Fibroblast of pulmonary artery (primary cell): ENCODE measurements at places on chromosomes 3 and 15.

- no peak for DNase-seq
These were observed 894.0 kb downstream of the NTRK3 start for GRCh38 chr15:87362531-87362930.

DNA sequence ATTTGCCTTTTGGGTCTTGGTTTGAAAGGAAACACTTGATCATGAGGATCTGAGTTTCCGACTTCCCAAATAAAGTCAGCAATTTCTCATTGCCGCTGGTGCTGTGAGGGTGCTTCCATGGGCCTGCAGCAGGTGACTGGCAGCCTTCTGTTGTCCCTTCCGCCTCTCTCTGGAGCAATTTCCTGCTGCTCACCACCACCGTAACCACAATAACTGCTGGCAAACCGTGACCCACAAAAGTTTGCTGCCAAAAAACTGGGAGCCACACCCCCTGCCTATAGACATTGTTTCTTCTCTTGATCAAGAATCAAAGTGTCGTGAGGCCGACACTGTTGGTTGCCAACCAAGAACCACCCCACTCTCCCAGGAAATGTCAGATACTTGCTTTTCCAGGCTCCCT is 164.0 kb downstream of the NR2F2 start:
- no peak for DNase-seq

DNA sequence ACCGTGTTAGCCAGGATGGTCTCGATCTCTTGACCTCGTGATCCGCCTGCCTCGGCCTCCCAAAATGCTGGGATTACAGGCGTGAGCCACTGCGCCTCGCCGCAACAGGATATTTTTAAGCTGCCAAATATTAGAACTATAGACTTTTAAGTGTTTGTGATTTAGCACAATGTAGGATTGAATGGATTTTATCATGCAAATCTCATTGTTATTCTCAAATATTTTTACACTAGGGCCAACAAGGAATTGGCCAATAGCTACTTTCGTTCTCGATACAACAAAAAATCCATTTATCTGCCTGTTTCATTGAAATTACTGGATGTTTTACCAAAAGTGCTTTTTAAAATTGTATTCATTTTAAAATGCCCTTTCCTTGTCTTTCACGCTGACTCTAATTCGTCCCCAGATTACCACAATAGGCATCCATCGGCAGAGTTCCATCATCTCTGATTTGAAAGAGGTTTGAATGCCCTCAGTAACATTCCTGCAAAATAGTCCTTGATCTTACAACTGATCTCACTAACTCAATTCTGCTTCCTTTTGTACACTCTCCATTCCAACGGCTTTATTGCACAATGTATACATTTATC is 99.6 kb upstream of the ROBO2 start:
- DNase-seq, result no peak

GRCh38 chr15:30906366-30906765 is 2.7 kb downstream of the FAN1 start:
- DNase-seq, result no peak

GRCh38 chr3:64186667-64187064 is 38.6 kb downstream of the PRICKLE2 start:
- DNase-seq, result no peak

- no peak for DNase-seq
These were observed 157.0 kb downstream of the RYR3 start for GRCh38 chr15:33467816-33468163.

GRCh38 chr3:50466177-50466576 is 37.3 kb downstream of the CACNA2D2 start:
- no peak for DNase-seq

GRCh38 chr15:68683026-68683425 is 104.2 kb downstream of the CORO2B start:
- no peak for DNase-seq

DNA sequence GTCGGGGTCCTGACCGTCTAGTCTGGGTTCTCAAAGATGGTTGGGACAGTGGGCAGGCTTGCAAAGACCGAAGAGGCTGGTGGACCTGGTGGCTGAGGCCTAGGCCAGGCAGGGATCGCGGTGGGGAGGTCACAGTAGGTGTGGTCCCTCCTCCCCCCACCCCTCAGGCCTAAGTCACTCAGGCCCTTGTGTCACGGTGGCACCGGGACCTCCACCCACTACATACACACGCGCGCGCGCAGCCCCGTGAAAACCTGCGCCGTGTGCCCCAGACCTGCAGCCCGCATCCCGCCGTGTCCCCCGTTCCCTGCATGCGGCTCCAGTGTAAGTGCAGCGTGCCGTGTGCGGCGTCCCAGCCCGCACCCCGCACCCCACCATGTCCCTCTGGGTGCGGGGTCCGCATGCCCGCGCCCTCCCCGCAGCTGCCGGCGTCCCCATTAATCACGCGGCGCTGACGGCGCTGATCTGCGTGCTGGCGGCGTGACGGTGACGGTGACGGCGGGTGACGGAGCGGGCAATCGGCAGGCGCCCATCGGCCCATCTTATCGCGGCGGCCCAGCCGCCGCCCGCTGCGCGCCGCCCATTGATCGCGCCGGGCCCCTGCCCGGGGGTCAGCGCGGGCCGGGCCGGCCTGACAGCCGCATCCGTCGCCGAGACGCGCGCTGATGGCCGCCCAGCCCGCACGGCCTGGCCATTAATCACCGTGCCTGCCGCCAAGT is 24.4 kb downstream of the SEC61A1 start:
- DNase-seq, result no peak
